ENCODE measurements at places on chromosomes 16 and 17. TPM values are rescaled to one million over a fixed set of nuclear protein-coding genes. Genes with fewer than 3 reads are reported as not detected.

KRTAP2-2 gene
- not detected for total RNA-seq

DNA sequence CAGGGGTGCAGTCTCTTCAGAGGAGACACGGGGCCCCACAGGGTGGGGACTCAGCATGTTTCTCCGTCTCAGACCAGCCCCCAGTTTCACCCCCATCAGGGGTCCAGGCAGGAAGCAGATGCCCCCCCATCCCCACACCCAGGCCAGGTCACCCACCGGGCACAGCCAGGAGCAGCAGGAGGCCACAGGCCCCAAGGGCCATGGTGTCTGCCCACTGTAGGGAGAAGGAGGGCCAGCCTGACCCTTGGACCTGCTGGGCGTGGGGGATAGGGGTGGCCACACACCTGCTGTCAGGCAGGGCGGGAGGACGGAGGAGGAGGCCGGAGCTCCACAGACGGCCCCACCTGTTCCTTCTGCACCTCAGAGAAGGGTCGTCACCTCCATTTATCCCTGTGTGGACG lies at the start of gene TPSG1:
TSS of gene TPSG1 (minus strand) at position 218 of the 401 bp plus-strand sequence. CDS start at position 202, 16 bp downstream.
- H3K27me3 ChIP-seq, result no peaks in the 10 kb centered on the region
- no peak within 1 kb of the TSS for H3K4me3 ChIP-seq
- no peak for DNase-seq
- no peaks in the 10 kb centered on the region for H3K4me1 ChIP-seq

GRCh38 chr17:59186850-59187249 lies 23.0 kb upstream of the SMG8 start:
- H3K4me1 ChIP-seq, result no peaks in the 10 kb centered on the region
- H3K36me3 ChIP-seq, result peaks cover 54% of the 10 kb centered on the region
- H3K27me3 ChIP-seq, result no peaks in the 10 kb centered on the region

GRCh38 chr16:65373097-65373496 lies 251.2 kb upstream of the CDH11 start:
- peaks cover 11% of the 10 kb centered on the region for H3K4me1 ChIP-seq
- H3K27ac ChIP-seq, result no peak overlapping the region
- no peaks in the 10 kb centered on the region for H3K36me3 ChIP-seq
- H3K27me3 ChIP-seq, result no peaks in the 10 kb centered on the region
- no peak for DNase-seq
- H3K4me3 ChIP-seq, result no peak overlapping the region

- no peaks in the 10 kb centered on the region for H3K4me1 ChIP-seq
- no peak overlapping the region for H3K4me3 ChIP-seq
- H3K27ac ChIP-seq, result no peak overlapping the region
These were observed 106.2 kb upstream of the HS3ST4 start for GRCh38 chr16:25585526-25585925.

RUNDC3A gene
- 1.2 TPM for total RNA-seq

GRCh38 chr16:30697264-30698138 lies 1.5 kb upstream of the SRCAP start:
- peak overlapping the region; percentile 100 for H3K27ac ChIP-seq
- peak overlapping the region; percentile 96 for H3K4me3 ChIP-seq
- no peaks in the 10 kb centered on the region for H3K27me3 ChIP-seq
- peaks cover 20% of the 10 kb centered on the region for H3K4me1 ChIP-seq
- H3K36me3 ChIP-seq, result peaks cover 22% of the 10 kb centered on the region

DDX42 gene
- total RNA-seq, result 149 TPM

- DNase-seq, result no peak
- H3K27me3 ChIP-seq, result no peaks in the 10 kb centered on the region
- no peak overlapping the region for H3K27ac ChIP-seq
These were observed 30.1 kb downstream of the SOCS1 start for GRCh38 chr16:11225677-11226549.

GRCh38 chr16:87576171-87576570 lies 26.1 kb upstream of the JPH3 start:
- no peaks in the 10 kb centered on the region for H3K4me1 ChIP-seq
- no peak overlapping the region for H3K27ac ChIP-seq
- no peak overlapping the region for H3K4me3 ChIP-seq
- DNase-seq, result no peak
- H3K27me3 ChIP-seq, result no peaks in the 10 kb centered on the region

DNA sequence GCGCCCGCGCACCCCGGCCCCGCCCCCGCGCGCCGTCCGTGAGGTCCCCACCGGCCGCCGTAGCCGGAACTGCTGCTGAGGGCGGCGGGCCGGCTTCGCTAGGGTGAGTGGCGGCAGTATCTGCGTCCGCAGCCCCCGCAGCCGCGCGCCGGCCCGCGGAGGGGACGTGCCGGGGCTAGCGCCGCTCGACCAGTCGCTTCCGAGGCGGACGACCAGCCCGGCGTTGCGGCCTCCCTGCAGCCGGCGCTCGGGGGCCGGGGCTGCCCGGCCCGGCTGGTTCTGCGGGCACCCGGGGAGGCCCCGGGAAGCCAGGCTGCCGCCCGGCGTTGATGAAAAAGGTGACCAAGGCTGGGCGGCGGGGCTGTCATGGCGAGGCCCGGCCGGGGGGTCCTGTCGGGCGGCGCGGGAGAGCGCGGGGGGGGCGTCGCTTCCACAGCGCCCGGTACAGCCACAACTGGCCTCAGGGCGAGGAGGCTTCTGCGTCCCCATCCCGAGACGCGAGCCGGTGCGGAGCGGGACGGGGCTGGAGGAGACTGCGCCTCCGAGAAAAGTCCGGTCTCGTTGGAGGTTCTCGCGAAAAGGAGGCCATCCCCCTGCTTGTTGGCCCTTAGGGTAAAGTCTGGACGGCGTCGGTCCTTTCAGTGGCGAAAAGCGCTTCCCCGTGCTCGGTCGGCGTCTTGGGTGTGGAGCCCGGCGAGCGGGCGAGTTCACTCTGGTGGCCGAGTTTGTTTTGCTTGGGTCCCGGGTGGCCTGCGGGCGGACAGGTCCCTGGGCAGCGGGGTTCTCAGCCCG lies at the start of gene CRAMP1:
TSS of gene CRAMP1 (plus strand) at position 41 of the 792 bp plus-strand sequence. CDS start 2,280 bp downstream, outside the sequence.
- H3K27ac ChIP-seq, result peak within 1 kb of the TSS; percentile 78
- H3K4me1 ChIP-seq, result peaks cover 14% of the 10 kb centered on the region
- H3K4me3 ChIP-seq, result peak within 1 kb of the TSS; percentile 87
- peak; percentile 33 for DNase-seq

DNA sequence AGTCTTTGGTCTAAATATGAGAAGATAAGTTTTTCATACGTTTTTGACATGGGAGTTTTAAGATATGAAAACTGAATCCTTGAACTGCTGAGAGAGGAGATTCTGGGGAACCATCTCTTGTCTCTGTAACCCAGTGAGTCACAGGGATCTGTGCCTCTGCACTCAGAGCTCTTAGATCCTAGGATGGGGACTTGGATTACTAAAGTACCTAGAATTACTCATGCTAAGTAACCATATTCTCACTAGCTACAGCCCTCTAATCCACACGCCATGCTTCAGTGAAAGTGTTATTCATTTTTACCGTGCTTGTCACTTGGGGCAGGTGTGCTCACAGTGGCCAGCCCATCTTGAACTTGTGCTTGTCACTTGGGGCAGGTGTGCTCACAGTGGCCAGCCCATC lies 2.0 kb downstream of the MRM3 start:
- H3K4me3 ChIP-seq, result no peak overlapping the region
- no peak overlapping the region for H3K27ac ChIP-seq
- no peaks in the 10 kb centered on the region for H3K27me3 ChIP-seq
- DNase-seq, result no peak
- H3K36me3 ChIP-seq, result peaks cover 14% of the 10 kb centered on the region

DNA sequence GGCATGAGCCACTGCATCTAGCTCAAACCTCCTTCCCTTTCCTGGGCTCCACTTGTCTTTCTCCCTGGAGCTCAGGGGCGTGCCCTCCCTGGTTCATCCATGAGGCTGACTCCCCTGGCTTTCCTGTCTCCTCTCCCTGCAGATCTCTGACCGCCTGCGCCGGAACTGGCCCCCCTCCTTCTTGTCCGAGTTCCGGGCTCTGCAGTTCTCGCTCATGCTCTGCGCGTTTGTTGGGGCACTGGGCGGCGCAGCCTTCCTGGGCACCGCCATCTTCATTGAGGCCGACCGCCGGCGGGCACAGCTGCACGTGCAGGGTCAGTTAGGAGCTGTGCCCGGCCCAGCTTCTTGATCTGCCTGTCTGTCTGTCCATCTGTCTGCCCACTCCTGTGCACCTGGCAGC lies 1.2 kb upstream of the LAT start:
- H3K4me1 ChIP-seq, result no peaks in the 10 kb centered on the region
- no peak overlapping the region for H3K27ac ChIP-seq
- H3K27me3 ChIP-seq, result no peaks in the 10 kb centered on the region
- H3K4me3 ChIP-seq, result no peak overlapping the region
- DNase-seq, result no peak

- peak; percentile 76 for DNase-seq
- H3K4me1 ChIP-seq, result no peaks in the 10 kb centered on the region
- no peak overlapping the region for H3K27ac ChIP-seq
These were observed 2.4 kb upstream of the USP36 start for GRCh38 chr17:78842881-78843565.

CPNE7 gene
- total RNA-seq, result 108 TPM

- DNase-seq, result no peak
- no peaks in the 10 kb centered on the region for H3K27me3 ChIP-seq
- H3K4me1 ChIP-seq, result peaks cover 35% of the 10 kb centered on the region
- no peaks in the 10 kb centered on the region for H3K36me3 ChIP-seq
These were observed 53.6 kb downstream of the KANSL1 start for GRCh38 chr17:46139432-46140210.

TOP2A gene
- total RNA-seq, result 216 TPM

DUXB gene
- total RNA-seq, result not detected

DNA sequence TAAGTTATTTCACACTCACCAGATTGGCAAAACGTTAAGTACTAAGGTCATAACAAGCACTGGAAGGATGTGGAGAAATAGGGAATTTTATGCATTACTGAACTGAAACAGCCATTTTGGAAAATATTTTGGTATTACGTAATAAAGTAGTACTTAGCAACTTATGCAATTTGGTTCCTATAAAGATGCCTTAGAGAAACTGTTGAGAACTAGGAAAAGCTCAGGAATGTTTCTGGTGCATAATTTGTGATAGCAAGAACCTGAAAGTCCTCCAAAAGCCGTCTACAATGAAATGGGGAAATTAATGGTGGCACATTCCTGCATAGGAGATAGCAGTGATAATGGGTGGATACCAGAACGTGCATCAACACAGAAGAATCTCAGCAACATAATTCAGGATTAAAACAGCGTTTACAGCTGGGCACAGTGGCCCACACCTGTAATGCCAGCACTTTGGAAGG lies 472.5 kb downstream of the WWOX start:
- H3K4me3 ChIP-seq, result no peak overlapping the region
- H3K36me3 ChIP-seq, result no peaks in the 10 kb centered on the region
- H3K4me1 ChIP-seq, result no peaks in the 10 kb centered on the region
- no peak for DNase-seq

DNA sequence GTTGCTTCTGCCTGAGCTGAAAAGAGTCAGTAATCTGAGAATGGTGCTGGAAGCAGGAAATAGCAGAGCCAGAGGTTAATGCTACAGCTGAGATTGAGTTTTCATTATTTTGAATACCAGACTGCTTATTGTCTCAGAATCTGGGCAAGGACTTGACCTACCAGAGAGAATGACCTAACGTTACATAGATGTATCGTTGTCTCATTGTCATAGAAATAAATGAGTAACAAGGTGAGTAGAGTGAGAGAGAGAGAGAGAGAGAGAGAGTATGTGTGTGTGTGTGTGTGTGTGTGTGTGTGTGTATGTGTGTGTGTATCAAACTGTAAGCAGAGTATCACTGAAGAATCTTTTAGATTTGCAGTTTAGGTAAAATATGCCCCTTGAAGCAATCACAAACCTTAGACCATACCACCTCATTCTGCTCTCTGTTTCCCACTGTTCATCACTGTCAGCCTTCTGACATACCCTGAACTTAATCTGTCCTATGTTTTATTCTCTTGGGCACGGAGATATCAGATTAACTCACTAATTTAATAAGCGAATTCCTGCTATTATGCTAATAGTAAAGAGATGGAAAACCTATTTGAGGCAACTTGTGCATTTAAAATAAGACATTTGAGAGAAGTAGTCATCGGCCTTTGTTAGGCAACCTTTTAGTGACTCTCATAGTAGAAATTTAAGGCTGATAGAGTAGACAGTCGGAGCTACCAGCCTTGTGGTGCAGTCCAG lies 87.8 kb downstream of the CYB561 start:
- H3K4me3 ChIP-seq, result no peak overlapping the region
- H3K27me3 ChIP-seq, result no peaks in the 10 kb centered on the region
- no peak overlapping the region for H3K27ac ChIP-seq
- peak; percentile 53 for DNase-seq

- no peaks in the 10 kb centered on the region for H3K36me3 ChIP-seq
- no peak within 1 kb of the TSS for H3K27ac ChIP-seq
- H3K4me1 ChIP-seq, result peaks cover 8% of the 10 kb centered on the region
- H3K27me3 ChIP-seq, result peaks cover 38% of the 10 kb centered on the region
These were observed at the start of gene FA2H for GRCh38 chr16:74774223-74775139. Gene FA2H, minus strand, starts transcription at chr16:74774820. Its CDS starts 65 bp downstream, at chr16:74774755.

- DNase-seq, result no peak
- H3K27ac ChIP-seq, result no peak overlapping the region
- no peak overlapping the region for H3K4me3 ChIP-seq
- no peaks in the 10 kb centered on the region for H3K4me1 ChIP-seq
These were observed 36.2 kb upstream of the TEKT3 start for GRCh38 chr17:15377616-15378015.

GSDMA gene
- total RNA-seq, result not detected

DNA sequence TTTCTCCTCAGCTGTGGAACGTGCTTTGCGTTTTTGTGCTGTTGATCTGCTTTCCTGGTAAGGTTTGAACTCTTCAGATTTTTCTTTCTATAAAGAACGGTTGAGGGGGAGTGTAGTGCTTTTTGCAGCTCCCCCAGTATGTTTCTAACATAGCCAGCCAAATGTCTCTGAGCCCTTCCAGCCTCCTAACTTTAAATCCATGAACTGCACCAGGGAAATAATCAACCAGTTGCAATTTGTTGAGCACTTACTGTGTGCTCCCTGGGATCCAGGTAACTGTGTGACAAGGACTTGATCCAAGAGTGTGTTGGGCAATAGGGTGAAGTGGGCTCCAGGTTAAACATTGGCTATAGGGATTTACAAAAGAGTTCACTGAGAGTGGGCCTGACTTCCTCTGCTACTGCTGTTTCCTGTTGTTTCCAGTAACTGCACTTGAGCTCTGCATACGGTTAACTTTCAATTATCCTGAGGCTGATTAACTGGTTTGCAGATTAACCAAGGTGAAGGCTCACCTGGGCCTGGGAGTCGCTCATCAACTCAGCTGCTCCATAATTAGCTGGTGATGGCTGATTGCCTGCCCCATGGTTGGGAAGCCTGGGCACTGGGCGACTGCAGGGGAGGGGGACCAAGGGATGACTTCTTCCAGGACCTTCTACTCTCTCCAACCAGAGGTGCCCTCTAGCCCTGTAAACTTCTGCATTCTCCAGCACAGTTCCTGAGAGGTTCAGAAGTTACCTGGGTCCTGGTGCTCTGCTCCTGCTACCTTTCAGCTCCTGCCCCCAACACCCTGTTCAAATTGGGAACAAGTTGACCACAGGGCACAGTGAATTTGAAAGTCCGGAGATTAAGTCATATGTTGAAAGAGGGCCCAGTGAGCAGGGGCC lies 19.5 kb downstream of the HLF start:
- H3K4me3 ChIP-seq, result no peak overlapping the region
- H3K27me3 ChIP-seq, result no peaks in the 10 kb centered on the region
- no peak overlapping the region for H3K27ac ChIP-seq
- no peaks in the 10 kb centered on the region for H3K36me3 ChIP-seq
- no peak for DNase-seq
- H3K4me1 ChIP-seq, result no peaks in the 10 kb centered on the region

- DNase-seq, result no peak
- no peak overlapping the region for H3K27ac ChIP-seq
- H3K36me3 ChIP-seq, result no peaks in the 10 kb centered on the region
- H3K27me3 ChIP-seq, result no peaks in the 10 kb centered on the region
These were observed 53.0 kb downstream of the PECAM1 start for GRCh38 chr17:64337676-64338075.

- no peak overlapping the region for H3K27ac ChIP-seq
- no peaks in the 10 kb centered on the region for H3K36me3 ChIP-seq
- DNase-seq, result no peak
These were observed 39.4 kb upstream of the MTSS2 start for GRCh38 chr16:70725024-70725911.

Data from A673 (cell line).